ENCODE measurements at places on chromosomes 1 and 21.

DNA sequence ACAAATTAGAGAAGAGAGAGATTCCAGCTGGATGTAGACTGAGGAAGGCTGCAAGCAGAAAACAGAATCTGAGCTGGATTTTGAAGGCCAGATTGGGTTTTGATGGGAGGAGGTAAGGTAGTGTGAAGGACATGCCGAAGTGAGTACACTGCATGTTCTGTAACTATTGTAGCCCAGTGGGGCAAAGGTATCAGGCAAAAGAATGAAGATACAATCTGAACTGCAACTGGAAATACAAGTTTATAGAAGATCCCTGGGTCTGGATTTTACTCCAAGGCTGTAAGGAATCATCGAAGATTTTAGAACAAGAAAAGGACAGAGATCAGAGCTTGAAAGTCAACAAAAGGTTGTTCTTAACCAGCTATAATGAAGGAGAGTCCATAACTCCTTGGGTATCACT, 382.0 kb downstream of the KCNH1 start:
- no peak for DNase-seq

DNA sequence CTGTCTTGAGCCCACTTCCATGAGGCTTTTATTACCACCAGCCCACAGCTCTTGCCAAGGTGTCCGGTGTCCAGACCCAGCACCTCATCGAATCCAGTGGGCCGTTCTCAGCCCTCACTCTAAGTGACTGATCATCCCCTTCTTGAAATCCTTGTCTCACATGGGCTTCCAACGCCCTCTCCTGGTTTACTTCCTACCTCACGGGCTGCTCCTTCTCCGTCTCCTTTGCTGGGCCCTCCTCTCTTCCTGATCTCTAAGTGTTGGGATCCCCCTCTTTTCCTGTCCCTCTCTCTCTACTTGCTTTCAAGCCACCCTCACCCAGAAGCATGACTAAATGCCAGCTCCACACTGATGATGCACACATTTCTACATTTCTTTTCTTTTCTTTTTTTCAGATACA, 9.0 kb upstream of the RHBG start:
- no peak for DNase-seq

- no peak for DNase-seq
Observed at GRCh38 chr1:101379950-101380349, 143.1 kb downstream of the S1PR1 start.

DNA sequence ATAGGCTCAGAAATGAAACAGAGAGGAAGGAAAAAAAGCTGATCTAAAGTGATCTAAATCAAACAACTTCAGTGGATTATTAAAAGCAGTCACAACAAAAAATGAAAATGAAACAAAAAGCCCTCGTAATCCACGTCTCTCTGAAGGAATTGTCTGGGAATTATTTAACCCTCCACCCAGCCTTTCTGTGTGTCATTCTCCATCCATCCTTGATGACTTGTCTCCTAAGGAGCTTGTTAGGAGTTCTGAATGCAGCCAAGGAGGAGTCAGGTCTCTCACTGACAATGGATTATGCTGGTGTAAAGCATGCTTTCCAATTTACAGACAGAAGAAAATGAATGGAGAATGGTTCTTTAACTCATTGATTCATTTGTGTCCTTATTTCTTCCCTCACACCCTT, 359.3 kb upstream of the RUNX1 start:
- no peak for DNase-seq

DNA sequence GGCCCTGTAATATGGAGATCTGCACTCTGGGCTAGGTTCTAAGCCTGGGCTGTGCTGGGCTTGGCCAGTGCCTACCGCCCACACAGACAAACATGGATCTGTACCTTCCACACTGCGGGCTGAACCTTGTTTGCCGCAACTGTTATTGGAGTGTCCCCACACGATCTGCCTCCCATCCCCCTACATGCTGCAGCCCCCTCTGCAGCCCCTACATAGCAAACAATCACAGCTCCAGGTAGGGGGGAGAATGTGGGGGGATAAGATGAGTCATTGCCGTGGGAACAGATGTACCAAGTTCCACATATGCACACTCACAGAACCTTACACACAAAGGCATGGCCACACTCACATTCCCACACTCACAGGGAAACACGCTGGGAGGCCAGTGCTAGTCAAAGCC, 2.1 kb upstream of the HCRTR1 start:
- no peak for DNase-seq

DNA sequence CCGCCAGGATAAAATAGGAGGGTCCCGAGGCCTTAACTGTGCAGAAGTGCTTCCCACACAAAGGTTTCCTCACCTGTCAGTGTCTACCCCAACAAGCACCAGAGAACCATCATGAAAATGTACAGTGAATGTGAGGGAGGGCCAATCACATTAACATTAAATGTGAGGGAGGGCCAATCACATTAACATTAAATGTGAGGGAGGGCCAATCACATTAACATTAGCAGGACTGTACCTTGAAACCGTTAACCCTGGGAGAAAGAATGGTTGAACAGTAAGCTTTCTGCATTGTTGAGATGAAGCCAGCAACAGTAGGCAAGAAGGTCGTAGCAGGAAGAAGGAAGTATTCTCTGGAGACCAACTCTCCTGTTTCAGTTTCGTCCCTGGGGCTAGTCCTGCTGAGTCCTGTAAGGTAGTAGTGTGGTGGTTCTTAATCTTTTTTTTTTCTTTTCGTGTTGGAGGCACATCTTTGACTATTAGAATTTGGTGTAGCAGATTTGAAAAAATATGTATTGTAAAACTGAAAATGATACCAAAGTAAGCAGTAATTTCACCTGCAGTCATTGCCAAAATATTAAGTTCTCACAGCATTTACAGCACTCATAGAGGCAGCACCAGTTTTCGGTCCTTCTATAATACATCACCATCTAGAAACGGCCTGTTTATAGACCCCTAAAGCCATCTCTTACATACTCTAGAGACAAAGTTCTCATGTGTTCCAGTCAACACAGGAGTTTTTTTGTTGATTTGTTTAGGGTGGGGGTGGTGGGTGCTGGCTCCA, 98.6 kb upstream of the PPP2R5A start:
- no peak for DNase-seq
